ENCODE measurements at places on chromosomes 5 and 9.

DNA sequence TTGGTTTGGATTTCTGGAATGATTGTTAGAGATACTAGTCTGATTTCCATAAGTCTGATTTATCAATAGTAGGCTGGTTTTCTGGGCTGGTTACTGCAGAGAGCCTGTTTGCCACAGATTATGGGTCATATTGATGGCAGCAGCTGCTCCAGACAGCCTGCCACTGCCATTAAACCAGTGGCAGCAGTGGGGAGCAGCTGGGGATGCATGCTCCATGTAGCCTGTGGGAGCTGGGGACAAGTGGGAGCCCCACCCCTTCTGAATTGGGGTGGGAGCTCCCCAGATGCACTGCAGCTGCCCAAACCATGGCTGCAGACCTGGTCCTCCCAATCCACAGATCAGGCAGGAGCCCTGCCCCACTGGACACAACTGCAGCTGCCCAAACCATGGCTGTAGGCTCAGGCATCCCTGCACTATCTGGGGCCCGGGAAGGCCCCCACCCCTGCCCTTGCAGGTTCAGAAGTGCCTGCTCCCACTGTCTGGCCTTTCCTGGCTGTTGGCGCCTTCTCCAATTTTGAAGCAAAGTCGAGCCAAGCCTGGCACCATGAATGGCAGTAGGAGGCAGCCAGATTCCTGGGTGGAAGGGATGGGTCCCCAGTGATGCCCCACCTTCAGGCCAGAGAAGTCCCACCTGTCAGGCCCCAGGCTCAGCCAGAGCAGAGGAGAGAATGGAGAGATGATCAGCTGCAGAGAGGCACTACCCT lies 402.9 kb upstream of the TYRP1 start:
- DNase-seq, result no peak

GRCh38 chr5:16880547-16880946 lies 55.5 kb downstream of the MYO10 start:
- no peak for DNase-seq

DNA sequence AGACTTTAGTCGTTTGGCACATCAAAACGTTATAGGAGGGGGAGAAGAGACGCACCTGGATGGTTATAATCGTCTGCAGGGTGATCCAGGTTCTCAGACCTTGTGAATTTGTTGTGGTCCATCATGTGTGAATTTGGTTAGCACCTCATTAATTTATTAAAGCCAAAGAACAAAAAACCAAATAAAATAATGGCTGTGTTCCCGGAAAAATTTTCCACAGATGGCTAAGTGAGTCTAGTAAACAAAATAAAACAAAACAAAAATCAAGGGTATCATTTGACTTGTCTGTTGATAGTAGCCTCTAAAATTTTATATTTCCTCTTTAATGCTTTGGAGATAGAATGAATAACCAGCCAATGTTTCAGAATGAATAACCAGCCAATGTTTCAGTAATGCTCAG lies 119.7 kb downstream of the ACTBL2 start:
- DNase-seq, result no peak

DNA sequence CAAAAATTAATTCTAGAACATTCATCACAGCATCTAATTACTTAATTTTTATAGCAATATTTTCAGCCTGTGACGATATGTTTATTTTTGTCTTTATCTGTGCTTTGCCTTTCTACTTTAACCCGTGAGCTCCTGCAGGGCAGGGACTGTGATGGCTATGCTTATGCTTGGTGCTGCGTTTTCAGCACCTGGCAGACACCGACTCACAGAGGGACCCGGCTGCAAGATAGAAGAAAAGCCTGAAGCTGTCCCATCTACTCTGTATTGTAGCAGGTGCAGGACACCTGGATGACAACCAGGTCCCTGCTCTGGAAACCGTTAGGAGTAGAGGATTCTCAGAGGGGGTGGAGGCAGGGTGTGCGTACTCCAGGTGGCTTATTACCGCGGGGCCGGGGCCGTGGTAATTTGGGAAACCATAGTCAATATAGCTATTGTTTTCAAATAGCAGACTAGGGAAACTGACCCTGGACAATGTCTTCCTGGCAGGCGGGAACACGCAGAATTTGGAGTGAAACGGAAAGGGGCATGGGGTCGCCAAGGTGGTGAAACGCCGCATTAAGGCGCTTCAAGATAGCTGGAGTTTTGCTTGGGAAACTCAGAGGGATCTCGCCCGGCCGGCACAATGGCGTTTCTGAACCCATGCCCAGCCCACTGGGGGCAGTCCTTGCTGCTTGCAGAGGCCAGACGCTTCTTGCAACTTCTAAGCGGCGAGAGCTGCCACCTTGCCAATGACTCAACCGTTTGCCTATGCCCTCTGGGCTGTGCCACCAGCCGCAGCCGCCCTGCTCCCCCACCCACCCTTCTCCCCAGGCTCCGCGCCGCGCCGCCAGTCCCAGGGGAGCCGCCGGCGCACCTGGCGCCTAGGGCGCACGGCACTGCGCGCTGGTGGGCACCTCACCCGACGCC lies 140.1 kb upstream of the PALM2AKAP2 start:
- DNase-seq, result no peak

- no peak for DNase-seq
Measured at GRCh38 chr5:1292139-1292538, 2.7 kb downstream of the TERT start.

DNA sequence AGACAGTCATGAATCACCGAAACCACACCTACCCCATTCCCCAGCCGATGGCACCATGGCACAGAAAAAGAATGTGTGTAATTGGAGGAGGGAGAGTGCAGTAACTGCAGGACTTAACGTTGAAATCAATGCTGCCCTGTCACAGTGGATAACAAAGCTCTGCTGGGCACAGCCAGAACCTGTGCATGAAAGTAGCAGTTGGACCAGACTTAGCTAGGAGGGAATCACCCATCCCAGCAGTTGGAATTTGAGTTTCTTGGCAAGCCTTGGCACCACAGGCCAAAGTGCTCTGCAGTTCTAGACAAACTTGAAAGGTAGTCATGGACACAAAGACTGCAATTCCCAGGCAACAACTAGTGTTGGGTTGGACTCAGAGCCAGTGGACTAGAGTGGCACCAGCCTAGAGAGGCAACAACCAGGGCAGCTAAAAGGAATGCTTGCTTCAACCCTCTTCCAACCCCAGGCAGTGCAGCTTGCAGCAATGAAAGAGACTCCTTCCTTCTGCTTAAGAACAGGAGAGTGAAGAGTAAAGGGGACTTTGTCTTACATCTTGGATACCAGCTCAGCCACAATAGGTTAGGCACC lies 19.1 kb downstream of the TMEM232 start:
- DNase-seq, result no peak

GRCh38 chr5:151602806-151603205 lies 11.7 kb upstream of the FAT2 start:
- no peak for DNase-seq

DNA sequence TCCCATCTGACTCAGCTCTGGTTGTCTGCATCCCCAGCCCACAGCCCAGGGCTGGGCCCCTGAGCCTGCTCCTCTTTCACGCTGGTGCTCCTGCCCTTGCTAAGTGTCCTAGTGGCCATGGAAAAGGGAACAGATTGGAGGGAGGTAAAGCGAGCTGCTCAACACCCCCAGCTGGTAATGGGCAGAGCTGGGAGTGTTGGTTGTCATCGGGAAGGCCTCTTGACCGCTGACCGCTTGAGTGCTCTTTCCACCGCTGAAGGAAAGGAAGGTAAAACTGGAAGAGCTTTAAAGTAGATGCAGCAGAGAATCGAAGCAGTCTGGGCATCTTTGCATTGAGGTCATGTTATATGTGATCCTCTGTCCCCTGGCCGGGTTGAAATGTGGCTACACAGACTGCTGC lies 60.2 kb downstream of the CRB2 start:
- no peak for DNase-seq

- no peak for DNase-seq
Measured at GRCh38 chr5:25119650-25120049, 474.9 kb upstream of the CDH10 start.

- DNase-seq, result no peak
Measured at GRCh38 chr5:73106335-73106734, 14.0 kb upstream of the TMEM171 start.

- no peak for DNase-seq
Measured at GRCh38 chr9:130143279-130143893, 28.8 kb upstream of the NCS1 start.

DNA sequence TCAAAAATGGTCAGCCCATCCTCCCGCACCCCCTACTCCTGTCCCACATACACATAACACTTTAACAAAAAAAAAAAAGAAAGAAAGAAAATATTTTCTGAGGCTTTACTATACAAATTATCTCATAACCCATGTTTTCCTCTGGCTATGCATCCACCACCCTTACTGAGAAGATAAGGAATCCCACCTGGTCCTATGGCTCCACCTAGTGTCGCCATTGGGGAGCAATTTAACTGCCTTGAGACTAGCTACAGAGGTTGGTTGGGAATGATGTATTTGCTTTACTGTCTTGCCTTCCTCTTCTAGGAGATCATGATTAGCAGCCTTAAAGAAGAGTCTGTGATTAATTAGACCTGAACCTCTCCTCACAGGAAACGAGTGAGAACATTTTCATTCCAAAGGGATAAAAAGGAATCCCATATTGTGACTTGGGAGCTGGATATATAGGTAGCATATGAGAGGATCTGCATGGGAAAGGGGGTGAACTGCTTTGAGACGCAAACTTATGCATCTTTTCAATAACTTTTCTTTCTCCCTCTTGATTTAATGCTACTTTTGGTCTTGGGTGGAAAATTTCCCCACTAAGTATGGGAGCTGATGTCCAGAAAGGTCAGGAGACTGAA lies 77.7 kb upstream of the SELENOP start:
- DNase-seq, result no peak

- DNase-seq, result no peak
Measured at GRCh38 chr5:125793470-125793869, 629.7 kb upstream of the GRAMD2B start.

DNA sequence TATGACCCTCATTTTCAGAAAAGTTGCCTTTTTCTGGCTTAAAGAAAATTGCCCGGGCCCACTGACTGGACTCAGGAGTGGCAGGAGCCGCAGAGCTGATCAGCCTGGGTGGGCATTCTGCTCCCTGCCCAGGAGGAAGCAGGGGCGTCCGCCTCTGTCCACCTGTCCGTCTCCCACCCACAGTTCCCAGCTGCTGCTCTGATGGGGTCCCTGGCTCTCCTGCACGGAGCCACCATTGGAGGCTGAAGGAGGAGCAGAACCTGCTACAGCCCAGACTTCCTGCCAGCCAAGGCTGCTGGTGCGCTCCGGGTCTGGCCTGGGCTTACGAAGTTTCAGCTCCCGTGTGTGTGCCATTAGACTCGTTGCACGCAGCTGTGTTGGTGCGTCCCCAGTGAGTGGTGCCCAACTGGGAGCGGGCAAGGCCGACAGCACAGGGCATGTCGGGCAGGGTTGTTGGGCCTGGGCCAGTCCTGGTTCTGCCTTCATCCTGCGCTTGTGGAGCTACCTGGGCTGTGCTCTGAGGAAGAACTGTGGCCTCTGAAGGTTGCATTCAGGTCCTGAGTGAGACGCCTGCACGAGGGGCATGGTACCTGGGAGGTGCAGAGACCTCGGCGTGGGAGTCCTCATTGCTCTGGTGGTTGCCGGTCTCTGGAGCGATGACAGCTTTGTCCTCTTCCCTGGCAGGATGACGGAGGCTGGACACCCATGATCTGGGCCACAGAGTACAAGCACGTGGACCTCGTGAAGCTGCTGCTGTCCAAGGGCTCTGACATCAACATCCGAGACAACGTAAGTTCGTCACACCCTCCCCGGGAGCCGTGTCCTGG lies 77.2 kb upstream of the CACNA1B start:
- DNase-seq, result no peak

- no peak for DNase-seq
Measured at GRCh38 chr5:144779368-144779767, 608.7 kb downstream of the KCTD16 start.

GRCh38 chr9:8252445-8252844 lies 452.9 kb upstream of the DMAC1 start:
- DNase-seq, result no peak

DNA sequence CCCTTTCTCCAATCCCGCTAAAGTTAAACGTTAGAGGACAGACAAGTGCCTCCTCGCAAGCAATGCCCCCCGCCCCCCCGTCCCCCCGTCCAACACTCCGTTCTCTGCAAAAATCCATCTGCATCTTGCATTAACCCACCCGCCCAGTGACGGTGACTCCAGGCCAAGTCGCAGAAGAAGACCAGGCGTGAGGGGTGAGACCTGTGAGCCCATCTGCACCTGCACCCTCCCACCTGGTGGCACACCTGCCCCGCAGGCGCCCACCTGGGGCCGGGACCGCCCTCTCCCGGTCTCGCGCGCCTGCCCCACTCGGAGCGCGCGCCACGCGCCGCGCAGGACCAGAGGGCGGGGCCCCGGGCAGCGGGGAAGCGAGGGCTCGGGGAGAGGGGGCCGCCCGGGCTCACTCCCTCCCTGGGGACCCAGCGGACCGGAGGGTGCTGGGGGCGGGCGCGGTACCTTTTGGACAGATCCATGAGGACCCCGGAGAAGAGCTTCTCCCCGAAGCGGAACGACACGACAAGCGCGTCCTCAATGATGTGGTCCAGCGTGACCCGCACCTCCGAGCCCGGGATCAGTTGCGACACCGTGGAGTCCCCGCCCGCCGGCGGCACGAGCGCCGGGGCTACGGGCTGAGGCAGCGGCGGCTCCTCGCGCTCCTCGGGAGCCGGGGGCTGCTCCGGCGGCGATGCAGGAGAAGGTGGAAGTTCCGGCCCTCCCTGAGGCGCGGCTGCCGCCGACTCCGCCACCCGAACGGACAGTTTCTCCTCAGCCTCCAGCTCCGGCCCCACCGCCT lies 705 bp downstream of the PWWP2A start:
- peak; percentile 78 for DNase-seq

- no peak for DNase-seq
Measured at GRCh38 chr9:133932633-133933032, 59.5 kb downstream of the VAV2 start.

DNA sequence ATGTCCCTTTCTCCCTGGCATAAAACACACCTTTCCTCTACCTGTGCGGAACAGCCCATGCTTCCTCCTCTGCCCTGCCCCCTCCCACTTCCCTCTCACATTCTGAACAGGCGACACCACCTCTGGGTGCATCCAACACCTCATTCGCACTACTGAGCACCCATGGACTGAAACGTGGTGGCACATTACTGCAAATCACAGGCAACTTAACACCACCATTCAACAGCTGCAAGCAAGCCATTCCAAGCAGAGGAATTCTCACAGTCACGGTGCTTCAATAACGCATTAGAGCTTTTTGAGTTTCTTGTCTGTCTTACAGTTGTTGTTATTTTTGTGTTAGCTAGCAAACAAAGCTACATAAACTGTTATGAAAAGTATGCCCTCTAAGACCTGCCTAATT lies 298.2 kb upstream of the TAS2R1 start:
- no peak for DNase-seq

DNA sequence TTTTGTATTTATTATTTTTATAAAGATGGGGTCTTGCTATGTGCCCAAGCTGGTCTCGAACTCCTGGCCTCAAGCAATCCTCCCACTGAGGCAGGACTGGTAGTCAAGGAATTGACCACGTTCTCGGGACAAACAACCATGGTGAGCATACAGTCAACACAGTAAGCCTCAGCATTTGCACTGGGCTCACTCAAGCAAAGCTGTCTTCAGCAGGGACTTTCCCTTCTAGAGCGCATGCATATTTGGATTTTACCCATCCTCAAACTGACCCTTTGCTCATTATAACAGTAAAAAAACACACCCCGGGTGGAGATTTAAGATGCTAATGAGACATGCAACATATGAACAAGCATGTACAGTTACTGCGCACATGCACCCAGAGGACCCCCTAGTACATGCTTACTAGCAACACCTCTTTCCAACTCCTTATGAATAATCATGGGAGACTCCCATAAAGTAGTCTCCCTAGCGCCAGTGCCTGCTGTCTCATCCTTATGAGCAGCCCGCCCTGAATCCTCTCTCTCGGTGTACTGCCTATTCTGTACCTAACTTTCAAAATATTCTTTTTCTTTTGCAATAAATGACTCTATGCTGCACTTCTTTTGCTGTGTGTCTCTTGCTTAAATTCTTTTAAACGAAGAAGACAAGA lies 41.5 kb downstream of the C5orf22 start:
- no peak for DNase-seq
